Activated T-cell treated with anti-CD3 and anti-CD28 coated beads, Interleukin-2, amount 50 U/mL, for 1 hour (primary cell): ENCODE measurements at places on chromosomes 7 and 10.

DNA sequence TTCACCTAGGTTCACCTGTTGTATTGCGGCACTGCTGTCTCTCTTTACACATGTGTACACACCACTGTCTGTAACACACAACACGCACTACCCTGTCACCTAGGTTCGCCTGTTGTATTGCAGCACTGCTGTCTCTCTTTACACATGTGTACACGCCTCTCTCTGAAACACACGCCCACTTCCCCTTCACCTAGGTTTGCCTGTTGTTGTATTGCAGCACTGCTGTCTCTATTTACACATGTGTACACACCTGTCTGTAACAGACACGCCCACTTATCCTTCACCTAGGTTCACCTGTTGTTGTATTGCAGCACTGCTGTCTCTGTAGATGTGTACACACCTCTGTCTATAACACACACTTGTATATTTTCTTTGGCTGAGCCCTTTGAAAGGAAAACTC lies 51.5 kb downstream of the WDR37 start:
- DNase-seq = no peak

GRCh38 chr7:135179321-135179925 lies 8.9 kb upstream of the CYREN start:
- no peak for DNase-seq

DNA sequence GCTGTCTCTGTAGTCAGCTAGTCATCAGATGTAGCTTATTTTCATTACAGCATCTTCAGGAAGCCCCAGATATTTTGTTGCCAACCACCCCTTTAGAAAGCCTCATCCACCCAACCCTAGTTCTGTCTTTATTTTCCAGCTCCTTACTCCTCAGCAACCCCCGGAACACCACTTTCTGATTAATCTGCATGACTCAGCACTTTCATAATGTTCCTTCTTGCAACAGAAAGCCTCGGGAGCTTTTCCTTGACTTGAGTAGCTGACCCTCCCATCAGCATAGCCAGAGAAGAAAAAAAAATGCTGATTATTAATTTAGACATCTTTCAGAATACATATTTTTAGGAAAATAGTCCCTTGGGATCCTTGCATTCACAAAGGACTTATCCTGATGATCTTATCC lies 244.0 kb upstream of the CXCL12 start:
- DNase-seq = no peak

DNA sequence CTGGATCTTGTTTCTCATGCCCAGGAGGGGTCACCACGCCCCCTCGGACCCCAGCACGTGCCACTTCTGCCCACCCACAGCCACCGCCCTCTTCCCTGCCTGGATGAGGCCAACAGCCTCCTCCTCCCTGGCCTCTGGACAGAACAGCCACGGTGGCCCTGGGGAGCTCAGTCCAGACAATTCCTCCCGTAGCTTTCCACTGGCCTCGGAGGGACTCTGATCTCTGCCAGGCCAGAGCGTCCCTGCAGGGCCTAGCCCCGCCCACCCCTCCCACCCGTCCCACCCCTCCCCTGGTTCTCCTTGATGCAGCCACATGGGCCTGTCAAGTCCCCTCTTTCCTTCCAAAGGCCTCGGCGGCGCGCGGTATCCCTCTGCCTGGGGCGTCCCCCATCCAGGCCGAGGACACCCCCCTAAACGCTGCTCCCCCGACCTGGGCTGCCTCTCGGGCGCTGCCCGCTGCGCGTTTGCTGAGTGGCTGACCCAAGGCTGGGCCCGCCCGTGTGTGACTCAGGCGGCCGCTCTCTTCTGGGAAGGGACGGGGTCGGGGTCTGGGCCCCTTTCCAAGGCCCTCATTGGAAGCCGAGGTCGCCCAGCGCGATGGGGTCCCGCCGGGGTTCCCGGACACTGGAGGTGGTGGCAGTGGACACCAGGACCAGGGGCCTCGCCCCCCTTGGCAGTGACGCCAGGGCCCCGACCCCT lies 557 bp downstream of the TMEM120A start:
- DNase-seq = no peak

DNA sequence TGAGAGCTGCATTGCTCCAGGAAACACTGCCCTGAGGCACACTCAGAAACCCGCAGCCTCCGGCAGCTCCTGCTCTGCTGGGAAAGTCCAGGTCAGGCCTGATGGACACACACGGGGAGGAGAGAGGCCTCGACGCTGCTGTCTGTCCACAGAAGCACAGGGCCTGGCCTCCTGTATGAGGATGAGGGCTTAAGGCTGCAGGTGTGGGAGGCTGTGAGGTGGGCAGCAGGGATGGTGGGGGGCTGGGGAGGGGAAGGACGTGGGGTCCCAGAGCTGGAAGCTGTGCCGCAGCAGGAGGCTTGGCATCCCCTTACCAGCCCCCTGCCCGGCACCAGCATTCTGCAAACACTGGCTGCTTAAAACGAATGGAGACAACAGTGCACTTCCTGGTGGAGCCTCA lies 186.2 kb downstream of the DNAJB6 start:
- DNase-seq = peak; percentile 6

DNA sequence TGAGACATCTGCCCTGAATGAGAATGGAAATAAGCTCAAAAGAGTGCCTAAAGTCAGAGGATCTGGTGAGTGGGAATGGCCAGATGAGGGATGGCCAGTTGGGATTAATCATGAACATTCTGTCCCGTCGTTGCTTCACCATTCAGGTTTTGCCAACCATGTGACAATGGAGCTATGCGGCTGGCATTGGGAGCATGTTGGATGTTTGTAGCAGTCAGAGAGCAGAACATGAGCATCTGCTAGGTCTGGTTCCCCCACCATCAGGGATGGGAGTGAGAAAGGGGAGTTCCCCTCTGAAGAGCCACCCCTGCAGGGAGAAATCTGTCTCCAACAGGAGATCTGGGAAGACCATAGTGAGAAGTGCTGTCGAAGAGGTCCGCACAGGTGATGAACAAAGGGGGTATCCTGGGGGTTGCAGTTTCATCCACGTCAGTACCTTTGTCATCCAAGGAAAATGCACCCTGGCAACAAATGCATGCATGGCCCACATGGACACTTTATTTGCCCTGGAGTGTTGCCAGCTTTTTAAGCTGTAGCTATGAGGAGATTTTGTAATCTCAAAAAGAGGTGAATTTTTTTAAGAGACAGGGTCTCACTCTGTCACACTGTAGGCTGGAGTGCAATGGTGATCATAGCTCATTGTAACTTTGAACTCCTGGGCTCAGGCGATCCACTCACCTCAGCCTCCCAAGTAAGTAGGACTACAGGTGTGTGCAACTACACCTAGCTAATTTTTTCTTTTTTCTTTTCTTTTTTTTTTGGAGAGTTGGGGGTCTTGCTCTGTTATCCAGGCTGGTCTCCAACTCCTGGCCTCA lies 190.2 kb downstream of the CAMK1D start:
- no peak for DNase-seq

GRCh38 chr7:49398746-49399145 lies 374.7 kb upstream of the VWC2 start:
- DNase-seq = no peak

- no peak for DNase-seq
Measured at GRCh38 chr10:31033147-31033546, 1.5 kb upstream of the ZNF438 start.

DNA sequence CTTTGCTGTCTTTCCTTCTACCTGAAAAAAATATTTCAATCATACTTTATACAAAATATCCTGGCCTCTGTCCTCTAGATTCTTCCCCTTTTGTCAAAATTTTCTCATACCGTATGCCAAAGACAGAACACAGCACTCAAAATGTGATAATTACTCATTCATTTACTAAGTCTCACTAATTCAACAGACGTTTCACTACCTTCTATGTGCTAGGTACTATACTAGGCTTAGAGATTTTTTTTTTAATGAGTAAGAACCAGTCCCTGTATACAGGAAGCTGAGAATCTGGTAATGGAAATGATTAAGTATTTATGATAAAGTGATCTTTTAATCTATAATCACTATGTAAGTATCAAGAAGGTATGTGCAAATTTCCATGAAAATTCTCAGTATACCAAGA lies 128.0 kb downstream of the ELAPOR2 start:
- no peak for DNase-seq

DNA sequence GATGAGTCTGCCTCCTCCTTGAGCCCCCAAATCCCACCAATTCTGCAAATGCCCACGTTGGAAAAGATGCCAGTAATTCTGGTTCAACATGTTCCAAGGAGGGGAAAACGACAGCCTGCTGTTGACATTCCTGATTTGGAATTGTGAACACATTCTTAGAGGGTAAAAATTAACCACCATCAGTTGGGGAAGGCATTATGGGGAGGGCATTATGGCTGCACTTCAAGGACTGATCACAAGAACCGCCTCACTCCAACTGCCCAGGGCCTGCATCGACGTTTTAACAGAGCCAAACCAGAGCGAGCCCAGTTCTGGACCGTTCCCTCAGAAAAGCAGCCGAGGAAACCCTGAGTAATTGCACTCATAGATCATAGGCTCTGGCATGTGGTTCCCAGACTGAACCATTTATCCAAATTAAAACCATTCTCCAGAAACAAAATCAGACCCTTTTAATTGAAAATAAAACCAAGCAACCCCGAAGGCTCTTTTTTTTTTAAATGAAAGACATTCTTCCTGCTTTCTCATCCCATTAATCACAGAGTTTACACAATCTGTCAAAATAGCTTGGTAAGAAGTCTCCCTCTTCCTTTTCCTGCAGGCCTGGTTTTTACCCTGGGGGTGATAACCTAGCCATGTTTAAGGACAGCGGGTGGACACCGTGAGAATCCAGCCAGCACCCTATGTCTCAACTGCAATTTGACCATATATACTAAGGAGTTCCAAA lies 8.0 kb downstream of the TNS3 start:
- DNase-seq = no peak

GRCh38 chr10:71712170-71712569 lies 7.4 kb downstream of the C10orf105 start:
- no peak for DNase-seq
